ENCODE measurements at places on chromosomes 13 and 19.

- no peak for DNase-seq
Observed at GRCh38 chr13:20684546-20684945, 19.0 kb upstream of the IL17D start.

DNA sequence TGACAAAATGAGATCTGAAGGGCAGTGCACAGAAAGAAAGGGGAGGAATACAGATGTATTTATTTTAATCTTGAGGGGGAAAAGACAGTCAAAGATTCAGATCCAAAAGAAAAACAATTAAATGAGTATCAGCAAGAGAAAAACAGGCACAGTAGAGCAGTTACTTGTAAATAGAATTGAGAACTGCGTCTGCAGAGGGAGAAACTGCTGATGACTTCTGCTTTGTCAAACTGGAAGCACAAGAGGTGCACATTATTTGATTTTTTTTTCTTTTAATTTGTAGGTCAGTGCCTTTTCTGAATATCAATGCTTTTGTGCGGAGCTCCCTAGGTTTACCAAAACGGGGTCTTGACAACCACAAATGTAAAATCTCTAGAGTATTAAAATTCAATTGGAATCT lies 37.3 kb downstream of the EFNB2 start:
- DNase-seq, result no peak

GRCh38 chr19:2631213-2631821 lies 71.2 kb downstream of the GNG7 start:
- no peak for DNase-seq

GRCh38 chr13:32278426-32278825 lies 36.7 kb downstream of the ZAR1L start:
- DNase-seq, result no peak

- no peak for DNase-seq
Observed at GRCh38 chr19:34375598-34375997, 10.6 kb downstream of the GPI start.

DNA sequence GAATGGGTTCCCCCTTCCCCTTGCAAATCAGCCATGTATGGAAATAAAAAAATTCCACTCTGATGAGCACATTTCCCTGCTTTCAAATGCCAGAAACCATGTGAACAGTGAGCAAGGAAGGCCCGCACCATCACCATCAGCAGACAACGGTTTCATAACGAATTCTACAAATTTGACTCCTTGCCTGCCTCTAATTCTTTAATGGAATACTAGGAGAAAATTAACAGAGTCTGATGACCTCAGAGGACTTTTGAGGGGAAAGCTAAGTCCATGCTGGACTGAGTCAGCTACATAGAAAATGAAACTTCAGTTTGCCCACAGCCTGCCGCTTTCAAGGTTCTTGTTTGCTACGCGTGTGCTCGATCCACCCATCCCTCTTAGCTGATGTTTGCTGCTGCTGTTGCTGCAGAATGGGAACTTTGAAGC lies 46.7 kb upstream of the KL start:
- no peak for DNase-seq

DNA sequence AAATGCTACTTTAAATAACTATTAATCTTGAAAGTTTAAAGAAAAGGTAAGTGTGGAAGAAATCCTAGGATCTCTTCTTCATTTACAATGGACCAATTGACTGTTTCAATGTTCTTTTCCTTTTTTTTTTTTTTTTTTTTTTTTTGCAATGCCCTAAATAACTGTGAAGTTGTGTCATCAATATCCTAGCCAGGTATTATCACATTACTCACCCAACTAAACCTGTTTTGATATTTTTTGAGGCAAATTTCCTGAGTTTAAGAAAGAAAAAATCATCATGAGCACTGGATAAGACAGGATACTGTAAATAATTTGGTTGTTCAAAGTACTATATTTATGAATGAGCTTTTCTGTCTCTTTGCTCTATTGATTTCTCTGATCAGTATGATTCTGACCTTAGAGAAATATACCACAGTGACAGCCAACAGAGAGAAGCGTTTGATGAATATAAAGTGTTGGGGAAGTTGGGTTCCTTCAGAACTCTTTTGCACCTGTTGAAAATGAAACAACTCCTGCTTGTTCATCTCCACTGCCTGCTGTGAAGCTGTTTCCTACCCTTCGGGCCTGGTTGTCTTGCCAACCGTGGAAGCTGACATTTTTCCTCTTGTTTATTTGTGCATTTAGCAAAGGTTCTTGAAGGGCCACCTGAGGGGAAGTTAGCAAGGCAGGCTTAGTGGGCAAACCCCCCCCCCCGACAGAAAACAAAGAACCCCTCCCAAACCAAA lies 1220.5 kb upstream of the SLC10A2 start:
- no peak for DNase-seq

DNA sequence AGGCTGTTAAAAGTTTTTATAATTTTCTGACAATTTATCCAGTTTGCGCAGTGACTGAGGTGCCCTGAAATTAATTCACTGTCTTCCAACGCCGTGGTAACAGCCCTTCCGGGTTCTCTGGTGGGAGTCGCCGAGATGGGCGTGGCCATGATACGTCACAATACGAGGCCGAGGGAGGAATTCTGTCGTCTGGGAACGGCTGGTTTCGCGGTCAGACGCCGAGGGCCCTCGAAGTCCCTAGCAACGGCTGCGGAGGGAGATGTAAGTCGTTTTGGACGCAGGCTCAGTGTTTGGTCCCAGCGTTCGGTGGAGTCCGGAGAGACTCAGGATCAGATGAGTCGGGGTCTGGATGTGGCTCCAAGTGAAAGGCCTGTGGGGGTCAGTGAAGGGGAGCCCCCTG lies 21.7 kb downstream of the ZNF613 start:
- no peak for DNase-seq

DNA sequence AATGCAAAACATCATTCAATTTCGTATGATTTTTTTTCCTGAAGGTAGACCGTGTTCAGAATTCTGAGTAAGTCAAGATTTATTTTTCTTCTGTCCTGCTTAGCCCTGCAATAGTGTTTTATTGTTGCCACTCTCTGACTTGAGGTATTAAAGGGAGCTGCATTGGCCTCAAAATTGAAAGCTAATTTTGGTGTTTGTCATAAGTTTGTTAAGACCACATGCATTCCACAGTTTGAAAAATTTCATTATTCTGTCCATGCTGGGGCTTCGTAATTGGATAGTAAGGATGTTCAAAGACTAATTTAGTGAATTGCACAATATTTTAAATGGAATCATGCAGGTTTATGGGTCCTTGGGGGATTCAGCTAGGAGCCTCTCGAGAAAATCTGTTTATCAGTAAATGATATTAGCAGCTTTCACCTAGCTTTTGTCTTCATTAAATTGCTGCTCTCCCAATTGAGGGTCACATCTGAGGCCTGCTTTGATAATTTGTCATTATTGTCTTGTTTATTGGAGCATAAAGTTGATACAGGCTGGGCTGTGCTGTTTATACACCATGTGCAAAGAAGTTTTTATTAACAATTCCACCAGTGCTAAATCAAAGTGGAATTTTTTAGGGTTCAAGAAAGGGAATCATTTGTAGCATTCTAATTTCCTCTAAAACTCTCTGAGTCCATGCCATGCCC lies 339.8 kb upstream of the OBI1 start:
- DNase-seq, result no peak

DNA sequence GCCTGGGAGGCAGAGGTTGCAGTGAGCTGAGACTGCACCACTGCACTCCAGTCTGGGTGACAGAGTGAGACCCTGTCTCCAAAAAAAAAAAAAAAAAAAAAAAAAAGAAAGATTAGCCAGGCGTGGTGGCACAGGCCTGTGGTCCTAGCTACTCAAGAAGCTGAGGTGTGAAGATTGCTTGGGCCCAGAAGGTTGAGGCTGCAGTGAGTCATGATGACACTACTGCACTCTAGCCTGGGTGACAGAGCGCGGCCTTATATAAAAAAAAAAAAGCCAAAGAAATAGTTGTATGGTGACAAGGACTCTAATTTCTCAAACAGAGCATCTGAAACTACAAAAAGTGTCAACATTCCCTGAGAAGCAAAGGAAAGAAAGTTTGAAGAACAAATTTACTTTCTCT lies 3.4 kb downstream of the PBX4 start:
- DNase-seq, result peak; percentile 53

- no peak for DNase-seq
Observed at GRCh38 chr19:18849838-18850400, 18.2 kb downstream of the UPF1 start.

- no peak for DNase-seq
Observed at GRCh38 chr13:97058926-97059325, 64.7 kb upstream of the OXGR1 start.

All from PC-9 (cell line).